Stimulated activated CD4-positive, alpha-beta T cell treated with anti-CD3 and anti-CD28 coated beads, Interleukin-1b, Interleukin-23, amount 100 ng/mL, for 1 hour (primary cell): ENCODE measurements at places on chromosomes 5 and 9.
A peak's percentile ranks its signal among the peaks of the same experiment; 100 is the strongest.

DNA sequence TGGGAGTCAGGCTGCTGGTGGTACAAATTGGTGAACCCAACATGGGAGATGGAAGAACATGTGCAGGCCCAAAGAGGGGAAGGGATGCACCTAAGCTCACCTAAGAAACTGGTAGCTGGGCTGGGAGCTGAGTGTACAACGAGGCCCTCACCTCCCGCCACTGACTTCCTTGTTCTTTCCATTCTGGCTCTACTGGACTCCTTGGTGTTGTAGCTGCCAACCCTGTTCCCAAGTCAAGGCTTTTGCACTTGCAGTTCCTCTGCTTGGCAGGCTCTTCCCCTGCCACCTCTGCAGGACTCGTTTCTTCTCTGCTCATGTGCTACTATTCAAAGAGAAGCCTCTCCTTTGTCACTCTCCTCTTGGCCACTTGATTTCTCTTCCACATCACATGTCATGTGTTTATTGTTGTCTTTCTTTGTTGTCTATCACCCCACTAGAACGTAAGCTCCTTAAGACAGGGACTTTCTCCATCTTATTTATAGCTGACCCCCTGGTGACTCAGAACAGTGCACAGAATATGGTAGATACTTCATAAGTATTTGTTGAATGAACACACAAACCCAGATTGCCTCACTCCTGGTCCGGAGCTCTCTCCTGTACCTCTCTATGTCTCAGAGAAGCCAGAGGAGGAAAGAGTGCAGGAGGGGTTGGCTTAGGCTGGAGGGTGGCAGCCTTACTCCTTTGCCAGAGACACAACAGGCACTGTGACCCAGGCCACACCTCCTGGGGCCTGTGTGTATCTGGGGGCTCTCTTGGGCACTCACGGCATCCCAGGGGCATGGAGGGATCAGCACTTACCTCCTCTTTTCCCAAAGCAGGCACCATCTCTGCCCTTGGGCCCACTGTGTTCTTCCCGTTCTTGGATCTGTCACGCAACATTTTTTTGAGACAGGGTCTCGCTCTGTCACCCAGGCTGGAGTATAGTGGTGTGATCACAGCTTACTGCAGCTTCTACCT is 5.2 kb upstream of the SPINK4 start:
- DNase-seq = no peak

DNA sequence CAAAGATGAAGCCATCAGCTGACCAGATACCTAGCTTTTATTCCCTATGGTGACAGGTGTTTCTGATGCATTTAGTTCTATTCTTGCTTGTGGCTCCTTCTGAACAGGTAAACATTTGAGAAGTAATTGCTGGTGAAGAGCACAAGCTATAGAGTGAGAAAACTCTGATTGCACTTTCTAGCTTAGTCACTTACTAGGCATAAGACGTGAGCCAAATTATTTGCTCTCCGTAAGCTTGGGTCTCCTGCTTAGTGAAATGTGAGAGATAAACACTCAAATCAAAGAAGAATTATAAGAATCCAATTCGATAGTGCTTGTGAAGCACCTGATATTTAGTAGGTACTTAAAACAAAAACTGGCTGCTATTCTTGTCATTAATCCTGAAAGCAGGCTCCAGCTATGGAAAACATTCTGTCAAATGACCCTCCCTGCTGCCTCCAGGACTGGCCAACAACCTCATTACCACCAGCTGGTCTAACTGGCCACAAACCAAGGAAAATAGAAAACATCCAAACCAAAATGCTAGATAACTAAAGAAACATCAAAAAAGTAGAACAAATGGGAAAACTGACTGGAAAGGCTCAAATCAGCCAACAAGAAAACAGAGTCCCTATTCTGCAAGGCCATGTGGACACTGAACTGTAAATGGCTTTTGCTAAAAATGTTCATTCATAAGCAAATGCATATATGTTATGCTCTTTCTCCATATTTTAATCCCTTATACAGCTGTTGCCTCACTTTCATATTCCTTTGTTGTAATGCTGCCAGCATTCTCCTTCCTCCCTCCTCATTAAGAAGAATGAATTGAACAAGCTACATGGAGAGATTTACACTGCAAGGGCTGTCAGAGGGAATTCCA is 616.1 kb downstream of the DTWD2 start:
- no peak for DNase-seq

- no peak for DNase-seq
Observed at GRCh38 chr5:22504411-22504810, 348.7 kb downstream of the CDH12 start.

GRCh38 chr5:78705826-78706225 is 57.3 kb upstream of the LHFPL2 start:
- no peak for DNase-seq

- no peak for DNase-seq
Observed at GRCh38 chr9:134707731-134708671, 66.4 kb downstream of the COL5A1 start.

DNA sequence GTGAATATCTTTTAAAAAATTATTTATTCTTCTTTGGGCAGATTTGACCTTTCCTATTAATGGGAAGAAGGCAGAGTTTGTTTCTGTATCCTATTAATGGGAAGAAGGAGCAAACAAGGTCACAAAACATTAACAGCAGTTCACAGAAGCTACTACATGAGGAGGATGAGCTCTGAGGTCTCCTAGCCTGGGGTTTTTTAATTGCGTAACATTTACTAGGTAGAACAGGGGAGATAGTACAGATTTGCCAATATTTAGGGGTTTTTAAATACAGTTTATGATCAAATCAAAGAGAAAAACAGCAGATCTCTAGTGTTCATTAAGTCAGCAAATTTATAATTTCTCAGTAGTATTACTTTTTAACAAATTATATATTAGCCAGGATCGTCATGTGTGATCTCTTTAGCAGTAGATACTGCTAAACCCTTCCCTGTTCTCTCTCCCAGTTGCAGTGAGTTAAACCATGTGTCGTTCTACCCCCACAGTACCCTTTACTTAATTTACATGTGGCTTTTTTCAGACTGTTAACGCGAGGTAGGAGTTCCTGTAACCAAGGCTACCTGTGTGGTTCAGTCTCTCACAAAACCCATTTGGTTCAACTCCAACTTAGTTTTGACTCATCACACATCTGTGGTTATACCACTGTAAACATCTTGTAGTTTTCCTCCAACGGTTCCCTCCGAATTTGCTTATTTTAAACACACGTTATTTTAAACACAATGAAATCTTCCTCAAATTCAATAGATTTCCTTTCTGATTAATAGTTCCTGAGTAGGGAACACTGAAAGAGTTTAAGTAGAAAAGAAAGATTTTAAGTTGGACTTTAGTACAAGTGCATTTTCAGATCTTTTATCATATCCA is 13.3 kb downstream of the SLC25A46 start:
- DNase-seq = no peak

GRCh38 chr9:112535811-112536210 is 49.2 kb downstream of the KIAA1958 start:
- DNase-seq = no peak

DNA sequence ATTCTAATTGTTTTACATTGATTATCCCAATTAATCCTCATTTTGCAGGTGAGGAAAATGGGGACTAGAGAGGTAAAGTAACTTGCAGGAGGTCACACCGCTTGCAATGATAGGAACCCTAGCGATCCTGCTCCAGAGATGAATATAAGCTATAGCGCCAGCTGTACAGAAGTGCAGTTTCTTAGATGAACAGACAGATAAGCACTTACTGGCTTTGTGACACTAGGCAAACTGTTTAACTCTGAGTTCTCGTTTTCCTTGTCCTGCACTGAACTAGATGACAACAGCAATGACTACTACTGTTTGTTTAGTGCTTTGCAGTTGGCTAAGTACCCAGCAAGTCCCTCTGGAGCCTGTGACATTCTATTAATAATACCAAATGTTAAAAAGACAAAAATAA is 11.1 kb downstream of the LHX6 start:
- DNase-seq = no peak

DNA sequence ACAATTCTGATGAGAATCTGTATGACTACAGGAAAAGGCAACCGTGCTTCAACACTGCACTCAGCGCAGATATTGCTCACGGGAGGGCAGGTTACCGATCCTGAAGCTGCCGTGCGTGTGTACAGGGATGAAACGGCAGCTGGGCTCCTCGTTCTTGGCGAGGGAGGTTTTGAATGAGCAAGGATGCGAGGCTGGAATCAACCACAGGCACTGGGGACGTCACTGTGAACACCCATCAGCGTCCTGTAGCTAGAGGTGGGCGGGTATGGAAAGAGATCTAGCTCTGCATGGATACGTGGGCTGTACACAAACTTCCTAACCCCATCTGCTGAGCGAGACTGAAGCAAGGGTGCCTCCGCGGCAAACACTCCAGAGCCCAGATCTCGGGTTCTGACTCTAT is 84.3 kb upstream of the COL5A1 start:
- no peak for DNase-seq

- DNase-seq = no peak
Observed at GRCh38 chr9:109498195-109499092, at the start of gene PTPN3. PTPN3 (minus strand) TSS chr9:109498307; CDS start chr9:109463434, 34,873 bp downstream.

GRCh38 chr9:131799177-131799823 is 59.4 kb upstream of the RAPGEF1 start:
- DNase-seq = peak; percentile 37

- no peak for DNase-seq
Observed at GRCh38 chr5:10438301-10438700, 3.4 kb upstream of the ROPN1L start.

DNA sequence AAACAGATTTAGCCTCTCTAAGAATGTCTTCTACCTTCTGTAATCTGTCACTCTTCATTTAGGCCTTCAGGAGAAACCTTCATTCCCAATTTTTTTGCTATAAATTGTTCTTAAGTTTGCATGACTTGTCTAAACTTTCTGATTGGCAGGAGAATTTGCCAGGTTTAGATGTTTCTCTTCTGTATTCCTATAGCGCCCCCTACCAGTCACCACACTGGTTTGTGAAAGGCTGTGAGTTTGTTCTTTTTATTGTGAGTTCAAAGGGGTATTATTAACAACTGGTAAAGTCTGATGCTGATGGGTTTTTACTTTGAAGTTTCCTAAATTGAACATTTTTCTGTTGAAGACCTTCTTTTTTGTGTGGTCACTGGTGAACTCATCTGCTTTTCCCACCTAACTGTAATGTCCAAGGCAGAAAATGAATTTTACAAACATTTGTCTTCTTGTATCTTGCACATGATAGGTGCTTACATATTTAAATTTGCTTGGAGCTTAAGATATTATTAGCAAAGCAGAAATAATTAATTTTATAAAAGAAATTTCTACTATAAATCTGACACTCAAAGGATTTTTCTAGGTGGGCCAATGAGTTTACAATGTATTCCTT is 18.4 kb upstream of the F2RL2 start:
- peak; percentile 6 for DNase-seq

GRCh38 chr5:90483206-90483605 is 8.5 kb downstream of the POLR3G start:
- no peak for DNase-seq

- DNase-seq = no peak
Observed at GRCh38 chr5:23014266-23014665, 161.1 kb upstream of the CDH12 start.

GRCh38 chr5:99636663-99637062 is 707.9 kb upstream of the CHD1 start:
- no peak for DNase-seq

GRCh38 chr5:96024683-96025475 is 63.2 kb upstream of the ELL2 start:
- no peak for DNase-seq

DNA sequence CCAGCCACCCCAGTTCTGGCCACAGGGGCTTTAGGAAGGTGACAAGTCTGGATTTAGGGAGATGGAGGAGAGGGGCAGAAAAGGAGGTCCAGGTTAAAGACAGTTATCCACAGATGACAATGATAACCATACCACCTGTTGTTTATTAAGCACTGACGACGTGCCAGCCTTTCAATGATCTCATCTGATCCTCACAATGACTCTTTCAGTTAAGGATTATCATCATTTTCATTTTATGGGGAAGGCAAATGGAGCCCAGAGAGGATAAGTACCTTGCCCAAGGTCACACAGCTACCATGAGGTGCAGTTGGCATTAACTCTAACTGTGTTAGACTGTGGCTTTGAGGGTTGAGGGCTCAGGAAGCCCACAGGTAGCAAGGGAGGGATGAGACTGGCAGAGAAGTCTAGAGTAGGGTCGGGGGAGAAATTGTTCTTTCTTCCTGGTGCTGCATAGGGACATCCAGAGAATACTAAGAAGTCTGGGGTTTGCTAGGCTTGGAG is 21.5 kb upstream of the JADE2 start:
- DNase-seq = no peak

- no peak for DNase-seq
Observed at GRCh38 chr9:101246691-101247090, 138.1 kb downstream of the BAAT start.

DNA sequence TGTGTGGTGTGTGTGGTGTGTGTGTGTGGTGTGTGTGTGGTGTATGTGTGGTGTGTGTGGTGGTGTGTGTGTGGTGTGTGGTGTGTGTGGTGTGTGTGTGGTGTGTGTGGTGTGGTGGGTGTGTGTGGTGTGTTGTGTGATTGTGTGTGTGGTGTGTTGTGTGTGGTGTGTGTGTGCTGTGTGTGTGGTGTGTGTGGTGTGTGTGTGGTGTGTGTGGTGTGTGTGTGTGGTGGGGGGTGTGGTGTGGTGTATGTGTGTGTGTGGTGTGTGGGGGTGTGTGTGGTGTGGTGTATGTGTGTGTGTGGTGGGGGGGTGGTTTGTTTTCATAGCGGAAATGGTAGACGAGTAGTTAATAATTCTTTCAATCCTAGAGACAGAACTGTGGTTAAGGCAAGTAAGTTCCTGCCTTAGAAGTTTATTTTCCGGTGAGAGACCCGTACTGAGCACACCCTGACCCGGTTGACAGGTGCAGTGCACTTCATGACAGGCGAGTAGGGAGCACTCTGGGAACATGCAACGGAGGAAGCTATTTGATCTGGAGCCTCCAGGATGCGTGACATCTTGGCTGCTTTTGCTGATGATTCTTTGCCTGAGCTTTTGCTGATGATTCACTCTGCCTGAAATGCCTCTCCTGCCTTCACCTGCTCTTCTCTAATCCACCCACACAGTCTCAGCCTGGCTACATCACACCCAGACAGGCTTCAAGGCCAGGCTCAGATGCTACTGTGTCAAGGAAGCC is 21.7 kb upstream of the FAT2 start:
- DNase-seq = no peak

DNA sequence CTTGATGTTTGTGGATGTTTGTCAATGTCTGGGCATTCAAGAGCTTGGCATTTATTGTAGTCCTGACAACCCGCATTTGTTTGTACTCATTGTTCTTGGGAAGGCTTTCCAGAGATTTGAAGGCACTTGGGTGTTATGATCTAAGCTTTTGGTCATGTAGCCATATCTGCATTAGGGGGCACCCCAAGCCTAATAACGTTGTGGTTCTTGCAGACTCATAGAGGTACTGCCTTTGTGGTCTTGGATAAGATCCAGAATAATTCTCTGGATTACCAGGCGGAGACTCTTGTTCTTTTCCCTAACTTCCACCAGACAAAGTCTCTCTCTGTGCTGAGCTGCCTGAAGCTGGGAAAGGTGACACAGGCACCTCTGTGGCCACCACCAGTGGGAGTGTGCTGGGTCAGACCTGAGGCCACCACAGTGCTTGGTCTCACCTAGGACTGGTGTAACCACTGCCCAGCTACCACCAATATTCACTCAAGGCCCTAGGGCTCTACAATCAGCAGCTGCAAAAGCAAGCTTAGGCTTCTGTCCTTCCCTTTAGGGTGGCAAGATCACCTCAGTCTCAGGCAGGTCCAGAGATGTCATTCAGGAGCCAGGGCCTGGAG is 144.4 kb upstream of the TAS2R1 start:
- no peak for DNase-seq
